AG09309 (cell line): ENCODE measurements at places on chromosomes 2 and 18.

DNA sequence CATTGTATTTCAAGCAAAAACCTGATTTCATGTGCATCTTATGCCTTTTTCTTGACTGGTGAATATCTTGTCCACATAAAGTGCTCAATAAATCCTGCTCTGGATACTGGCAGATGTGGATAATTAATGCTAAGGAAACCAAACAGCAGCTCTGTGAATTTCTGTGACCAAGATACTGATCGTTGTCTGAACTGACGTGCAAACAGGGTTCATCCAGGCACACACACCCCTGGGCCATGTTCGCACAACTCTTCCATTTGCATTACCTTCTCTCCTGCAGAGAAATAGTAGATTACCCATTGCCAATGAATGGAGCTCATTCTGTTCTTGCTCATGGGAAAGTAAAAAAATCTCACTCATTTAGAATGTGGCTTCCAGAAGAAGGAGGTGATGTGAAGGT lies 316.2 kb upstream of the TRIB2 start:
- DNase-seq, result no peak

- DNase-seq, result no peak
Measured at GRCh38 chr2:240645346-240645745, 20.1 kb downstream of the GPR35 start.

DNA sequence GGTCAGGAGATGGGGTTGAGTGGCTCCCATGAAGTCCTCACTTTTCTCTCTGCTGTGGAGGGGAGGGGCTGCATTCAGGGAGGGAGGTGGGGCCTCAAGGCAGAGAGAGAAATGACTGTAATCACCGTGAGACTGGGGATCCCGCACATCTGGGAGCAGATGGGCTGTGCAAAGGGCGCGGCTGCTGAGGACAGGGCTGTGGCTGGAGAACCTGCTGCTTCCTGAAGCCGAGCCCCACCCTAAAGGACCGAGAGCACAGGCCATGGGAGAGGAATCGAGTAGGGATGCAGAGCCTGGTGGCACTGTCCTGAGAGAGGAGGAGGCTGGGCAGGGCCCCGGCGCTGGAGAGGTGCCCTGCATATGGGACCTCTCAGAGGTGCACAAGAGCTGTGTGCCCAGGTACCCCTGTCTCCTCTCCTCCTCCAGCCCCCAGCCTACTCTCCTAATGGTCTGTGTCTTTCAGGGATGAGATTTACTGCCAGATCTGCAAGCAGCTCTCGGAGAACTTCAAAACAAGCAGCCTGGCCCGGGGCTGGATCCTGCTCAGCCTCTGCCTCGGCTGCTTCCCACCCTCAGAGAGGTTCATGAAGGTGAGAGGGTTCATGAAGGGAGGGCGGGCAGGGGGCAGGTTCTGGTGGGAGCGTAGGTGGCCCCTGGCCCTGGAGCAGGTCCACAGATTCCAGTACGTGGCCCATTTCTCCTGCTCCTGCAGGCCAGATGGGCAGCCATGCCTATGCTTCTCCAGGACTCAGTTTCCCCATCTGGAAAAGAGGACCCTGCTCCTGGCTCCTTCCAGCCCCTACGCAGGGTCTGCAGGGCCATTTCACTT lies 25.9 kb upstream of the GPR17 start:
- no peak for DNase-seq

- DNase-seq, result no peak
Measured at GRCh38 chr18:28606686-28607085, 429.8 kb upstream of the CDH2 start.

DNA sequence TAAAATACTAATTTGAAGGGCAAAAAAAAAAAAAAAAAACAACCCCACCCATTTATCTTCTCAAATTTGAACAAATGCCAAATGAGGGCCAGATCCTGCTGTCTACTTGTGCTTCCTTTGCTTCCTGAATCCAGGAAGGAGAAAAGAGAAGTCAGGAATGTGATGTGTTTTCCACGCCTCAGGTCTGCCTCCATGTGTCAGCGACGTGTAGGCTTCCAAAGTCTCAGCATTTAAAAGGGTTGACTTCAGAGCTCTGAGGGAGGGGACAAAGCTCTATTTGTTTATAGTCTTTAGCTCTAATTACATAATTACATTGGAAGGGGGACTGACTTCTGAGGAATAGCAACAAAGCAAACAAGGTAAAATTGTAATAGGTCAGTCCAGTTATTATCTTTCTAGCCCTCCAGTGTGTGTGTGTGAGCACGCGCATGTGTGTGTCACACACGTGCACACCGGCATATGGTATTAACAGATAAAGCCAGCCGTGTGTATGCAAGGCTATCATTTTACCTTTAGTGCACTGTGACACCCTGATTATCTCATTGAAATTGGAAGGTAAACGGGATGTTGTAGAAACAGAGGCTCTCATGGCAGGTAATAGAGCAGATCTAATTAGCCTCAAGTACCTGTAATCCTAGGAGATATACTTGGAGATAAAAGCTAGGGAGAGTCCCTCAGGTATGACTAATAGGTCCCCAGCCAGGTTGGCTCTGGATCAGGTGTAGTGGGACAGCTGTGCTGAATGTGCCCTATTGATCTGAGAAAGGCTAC lies 911.4 kb upstream of the ZEB2 start:
- DNase-seq, result no peak

DNA sequence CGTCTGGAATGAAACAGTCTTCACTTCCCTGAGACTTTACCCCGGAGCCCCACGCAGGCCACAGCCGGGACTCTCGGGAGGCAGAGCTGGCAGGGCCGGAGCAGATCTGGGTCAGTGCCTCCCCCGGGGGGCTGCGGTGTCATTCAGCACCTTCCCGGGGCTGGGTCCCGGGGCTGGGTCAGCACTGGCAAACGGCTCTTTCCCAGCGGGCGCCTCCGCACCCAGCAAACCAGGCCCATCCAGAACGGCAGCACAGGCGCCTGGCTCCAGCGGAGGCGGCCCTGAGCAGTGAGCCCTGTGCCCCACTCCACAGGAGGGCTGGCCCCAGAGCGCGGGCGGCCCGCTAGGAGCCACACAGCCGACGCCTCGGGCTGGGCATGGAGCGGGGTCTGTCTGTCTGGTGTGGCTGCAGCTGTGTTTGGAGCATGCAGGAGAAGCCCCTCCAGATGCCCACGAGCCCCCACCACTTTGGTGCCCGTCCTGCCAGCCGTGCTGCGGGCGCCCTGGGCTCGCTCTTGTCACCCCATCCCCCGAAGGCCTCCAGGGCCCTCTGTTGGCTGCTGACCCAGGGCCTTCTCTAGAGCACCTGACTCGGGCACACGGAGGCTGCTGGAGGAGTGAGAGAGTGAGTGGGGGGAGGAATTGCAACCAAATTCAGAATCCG lies 132.1 kb upstream of the CTDP1 start:
- DNase-seq, result no peak

GRCh38 chr2:70691497-70692140 lies 76.4 kb downstream of the ADD2 start:
- DNase-seq, result no peak

DNA sequence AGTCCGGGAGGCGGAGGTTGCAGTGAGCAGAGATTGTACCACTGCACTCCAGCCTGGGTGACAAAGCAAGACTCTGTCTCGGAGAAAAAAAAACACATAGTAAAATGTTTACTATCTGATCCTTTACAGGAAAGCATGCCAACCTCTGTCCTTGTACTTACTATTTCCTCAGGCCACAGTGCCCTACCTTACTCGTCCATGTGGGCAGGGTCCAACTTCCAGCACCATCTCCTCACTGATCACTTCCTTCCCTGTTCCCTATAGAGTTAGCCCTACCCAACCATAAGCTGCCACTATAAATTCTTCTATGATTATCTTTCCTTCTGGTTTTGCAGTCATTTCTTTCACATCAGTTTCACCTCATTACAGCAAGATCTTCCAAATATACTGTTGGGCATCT lies 136.2 kb downstream of the MYO5B start:
- DNase-seq, result no peak

- DNase-seq, result no peak
Measured at GRCh38 chr2:120430957-120431356, 85.0 kb downstream of the INHBB start.

- DNase-seq, result no peak
Measured at GRCh38 chr2:64454386-64455332, 697 bp downstream of the LGALSL start.
